ENCODE measurements at places on chromosomes 2 and 18.

GRCh38 chr2:96933305-96934181 is 52.8 kb downstream of the FAM178B start:
- DNase-seq, result no peak

- DNase-seq, result no peak
Measured at GRCh38 chr18:8260827-8261226, 348.4 kb upstream of the RAB12 start.

- DNase-seq, result peak; percentile 40
Measured at GRCh38 chr2:229714080-229714735, at the start of gene DNER. Gene DNER (minus strand): TSS chr2:229714555. CDS start chr2:229714423, 132 bp downstream.

DNA sequence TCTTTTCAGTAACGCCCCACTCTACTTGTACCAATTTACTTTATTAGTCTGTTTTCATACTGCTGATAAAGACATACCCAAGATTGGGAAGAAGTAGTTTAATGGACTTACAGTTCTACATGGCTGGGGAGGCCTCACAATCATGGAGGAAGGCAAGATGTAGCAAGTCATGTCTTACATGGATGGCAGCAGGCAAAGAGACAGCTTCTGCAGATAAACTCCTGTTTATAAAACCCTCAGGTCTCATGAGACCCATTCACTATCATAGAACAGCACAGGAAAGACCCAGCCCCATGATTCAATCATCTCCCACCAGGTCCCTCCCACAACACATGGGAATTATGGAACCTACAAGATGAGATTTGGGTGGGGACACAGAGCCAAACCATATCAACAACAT is 38.8 kb upstream of the OSBPL6 start:
- DNase-seq, result no peak
